ENCODE measurements at places on chromosomes 1 and 21. TPM values are rescaled to one million over a fixed set of nuclear protein-coding genes. Genes with fewer than 3 reads are reported as not detected.
A peak's percentile ranks its signal among the peaks of the same experiment; 100 is the strongest.

MEGF6 gene
- 0.88 TPM for total RNA-seq

LMOD1 gene
- 377 TPM for total RNA-seq

CELA3B gene
- total RNA-seq: not detected

BGLAP gene
- total RNA-seq: not detected

LRRC53 gene
- total RNA-seq: not detected

CLDN14 gene
- total RNA-seq: not detected

SHISA4 gene
- 6.0 TPM for total RNA-seq

RHOU gene
- 13.1 TPM for total RNA-seq

C8B gene
- total RNA-seq: not detected

FH gene
- 48.5 TPM for total RNA-seq

NDUFV3 gene
- total RNA-seq: 44.7 TPM

CELA2B gene
- not detected for total RNA-seq

GRCh38 chr1:226661965-226662364 lies 77.1 kb downstream of the ITPKB start:
- no peak for DNase-seq
- no peak overlapping the region for H3K27ac ChIP-seq
- no peaks in the 10 kb centered on the region for H3K27me3 ChIP-seq
- H3K4me3 ChIP-seq: no peak overlapping the region
- peaks cover 30% of the 10 kb centered on the region for H3K4me1 ChIP-seq

GRCh38 chr1:15243275-15244043 lies 3.6 kb upstream of the FHAD1 start:
- no peaks in the 10 kb centered on the region for H3K36me3 ChIP-seq
- no peaks in the 10 kb centered on the region for H3K27me3 ChIP-seq
- H3K27ac ChIP-seq: no peak overlapping the region
- H3K4me1 ChIP-seq: peaks cover 5% of the 10 kb centered on the region
- DNase-seq: no peak
- H3K4me3 ChIP-seq: no peak overlapping the region

- no peak overlapping the region for H3K27ac ChIP-seq
- no peaks in the 10 kb centered on the region for H3K4me1 ChIP-seq
- no peaks in the 10 kb centered on the region for H3K36me3 ChIP-seq
- H3K27me3 ChIP-seq: no peaks in the 10 kb centered on the region
- no peak for DNase-seq
These were observed 89.6 kb downstream of the C1orf94 start for GRCh38 chr1:34266127-34266951.

DNA sequence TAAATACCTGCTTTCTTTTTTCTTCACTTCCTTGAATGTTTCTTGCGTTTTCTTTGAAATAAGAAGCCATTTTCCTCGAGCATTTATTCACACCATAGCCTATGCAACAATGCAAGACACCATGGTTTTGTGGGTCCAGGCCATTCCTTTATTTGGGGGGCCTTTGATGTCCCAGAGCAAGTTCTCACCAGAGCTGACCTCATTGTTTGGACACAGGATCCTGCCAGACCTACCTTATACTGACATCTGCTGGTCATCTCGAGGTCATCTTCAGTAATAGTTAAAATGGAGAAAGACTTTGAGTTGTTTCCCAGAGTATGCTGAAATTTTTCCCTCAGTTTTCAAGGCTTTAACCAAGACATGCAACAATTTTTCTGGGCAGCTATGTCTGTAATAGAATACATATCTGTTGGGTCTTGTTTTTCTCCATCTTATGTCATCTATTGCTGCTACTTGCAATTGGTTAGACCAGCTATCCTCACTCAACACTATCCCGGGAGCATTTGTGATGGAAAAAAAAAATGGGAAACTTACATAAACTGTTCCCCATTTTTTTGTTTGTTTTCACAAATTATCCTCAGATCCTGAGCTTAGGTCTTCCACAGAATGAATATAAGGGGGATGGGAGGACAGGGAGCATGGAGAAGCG lies 34.0 kb upstream of the BACE2 start:
- no peak overlapping the region for H3K27ac ChIP-seq
- no peaks in the 10 kb centered on the region for H3K4me1 ChIP-seq
- H3K36me3 ChIP-seq: no peaks in the 10 kb centered on the region
- no peak for DNase-seq
- no peak overlapping the region for H3K4me3 ChIP-seq

DNA sequence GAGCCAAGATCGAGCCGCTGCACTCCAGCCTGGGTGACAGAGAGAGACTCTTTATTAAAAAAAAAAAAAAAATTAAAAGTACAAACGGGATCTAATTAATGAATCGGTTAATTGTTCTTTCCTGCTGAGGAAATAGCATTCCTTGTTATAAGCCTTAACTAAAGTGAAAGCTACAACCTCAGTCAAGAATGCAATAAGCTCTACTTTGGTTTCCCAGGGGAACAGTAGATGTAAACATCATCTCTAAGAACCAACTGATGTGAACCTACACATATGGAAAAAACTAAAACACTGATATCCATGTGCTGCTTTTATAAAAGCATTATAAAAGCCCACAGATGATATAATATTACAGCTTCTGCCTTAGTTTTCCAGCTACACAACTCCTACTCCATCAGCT lies 41.9 kb downstream of the LPGAT1 start:
- no peaks in the 10 kb centered on the region for H3K36me3 ChIP-seq
- DNase-seq: no peak
- H3K27me3 ChIP-seq: no peaks in the 10 kb centered on the region
- H3K4me1 ChIP-seq: no peaks in the 10 kb centered on the region

DNA sequence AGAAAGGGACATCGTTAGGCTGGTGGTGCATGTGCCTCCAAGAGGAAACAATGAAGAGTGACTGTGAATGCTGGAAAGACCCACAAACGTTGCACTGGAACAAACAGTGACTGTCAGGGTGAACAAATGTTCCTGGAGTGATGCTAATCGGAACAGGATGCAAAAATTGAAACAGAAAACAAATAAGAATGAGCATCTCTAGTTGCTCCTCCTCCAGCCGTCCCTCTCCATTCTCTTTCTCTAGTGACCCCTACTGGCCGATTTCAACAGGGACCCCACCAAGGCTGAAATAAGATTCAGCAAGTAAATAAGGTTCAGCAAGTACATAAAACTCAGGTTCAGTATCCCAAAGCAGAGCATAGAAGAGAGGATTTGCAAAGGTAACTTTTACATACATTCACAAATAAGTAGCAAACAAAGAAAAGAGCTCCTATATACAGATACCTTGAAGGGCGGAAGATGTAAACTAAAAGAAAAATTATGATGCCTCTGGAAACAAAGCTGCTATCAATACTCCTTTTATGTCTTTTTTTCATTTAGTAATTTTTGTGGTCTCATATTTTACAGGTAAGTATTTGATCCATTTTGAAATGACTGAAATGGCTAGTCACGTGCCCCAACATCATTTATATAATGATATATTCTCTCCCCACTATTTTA lies 836.1 kb upstream of the ADAMTS5 start:
- peak; percentile 26 for DNase-seq
- H3K4me1 ChIP-seq: peaks cover 6% of the 10 kb centered on the region
- no peak overlapping the region for H3K27ac ChIP-seq
- no peaks in the 10 kb centered on the region for H3K27me3 ChIP-seq
- H3K36me3 ChIP-seq: no peaks in the 10 kb centered on the region
- no peak overlapping the region for H3K4me3 ChIP-seq

DNA sequence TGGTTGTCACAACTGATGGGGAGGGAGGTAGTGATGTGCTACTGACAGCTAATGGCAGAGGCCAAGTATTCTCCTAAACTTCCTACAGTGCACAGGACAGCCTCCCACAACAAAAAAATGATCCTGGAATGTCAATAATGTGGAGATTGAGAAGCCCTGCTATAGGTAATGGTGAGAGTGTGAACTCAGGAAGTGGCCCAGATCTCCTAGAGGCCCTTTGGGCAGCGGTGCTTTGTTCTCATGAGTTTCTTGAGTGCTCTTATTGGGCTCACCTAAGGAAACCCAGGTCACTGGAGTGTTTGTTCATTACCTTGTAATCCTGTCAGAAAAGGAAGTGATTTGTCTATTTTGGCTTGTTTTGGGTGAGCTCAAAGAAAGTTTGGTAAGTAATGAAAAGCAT lies 5.9 kb downstream of the OTUD3 start:
- peaks cover 4% of the 10 kb centered on the region for H3K4me1 ChIP-seq
- no peaks in the 10 kb centered on the region for H3K27me3 ChIP-seq
- no peak overlapping the region for H3K27ac ChIP-seq
- no peaks in the 10 kb centered on the region for H3K36me3 ChIP-seq
- no peak overlapping the region for H3K4me3 ChIP-seq

GRCh38 chr1:217981430-217981829 lies 303.7 kb upstream of the RRP15 start:
- H3K27me3 ChIP-seq: no peaks in the 10 kb centered on the region
- H3K36me3 ChIP-seq: no peaks in the 10 kb centered on the region
- no peak overlapping the region for H3K4me3 ChIP-seq
- H3K4me1 ChIP-seq: no peaks in the 10 kb centered on the region
- H3K27ac ChIP-seq: no peak overlapping the region

GRCh38 chr1:228366866-228367741 lies 39.5 kb downstream of the TRIM11 start:
- peak; percentile 11 for DNase-seq
- no peaks in the 10 kb centered on the region for H3K4me1 ChIP-seq
- H3K27me3 ChIP-seq: no peaks in the 10 kb centered on the region
- no peak overlapping the region for H3K27ac ChIP-seq
- no peak overlapping the region for H3K4me3 ChIP-seq

DNA sequence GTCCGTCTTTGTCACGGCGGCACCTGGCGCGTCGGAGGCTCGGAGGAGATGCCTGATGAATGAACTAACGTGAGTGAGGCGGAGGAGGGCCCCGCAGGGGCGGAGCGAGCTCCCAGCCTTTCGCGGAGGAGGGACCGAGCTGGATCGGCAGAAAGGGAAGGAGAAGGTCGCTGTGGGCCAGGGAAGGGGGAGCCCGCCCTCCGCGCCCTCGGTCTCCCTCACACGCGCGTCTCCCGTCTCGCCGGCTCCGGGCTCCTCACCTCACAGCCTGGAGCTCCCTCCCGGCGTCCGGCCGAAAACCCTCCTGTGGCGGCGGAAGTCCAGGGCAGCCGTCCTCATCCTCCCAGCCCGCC lies 519 bp downstream of the ZNF496 start:
- H3K4me3 ChIP-seq: peak overlapping the region; percentile 87
- H3K27me3 ChIP-seq: no peaks in the 10 kb centered on the region
- DNase-seq: peak; percentile 84
- H3K4me1 ChIP-seq: peaks cover 9% of the 10 kb centered on the region
- H3K36me3 ChIP-seq: no peaks in the 10 kb centered on the region

DNA sequence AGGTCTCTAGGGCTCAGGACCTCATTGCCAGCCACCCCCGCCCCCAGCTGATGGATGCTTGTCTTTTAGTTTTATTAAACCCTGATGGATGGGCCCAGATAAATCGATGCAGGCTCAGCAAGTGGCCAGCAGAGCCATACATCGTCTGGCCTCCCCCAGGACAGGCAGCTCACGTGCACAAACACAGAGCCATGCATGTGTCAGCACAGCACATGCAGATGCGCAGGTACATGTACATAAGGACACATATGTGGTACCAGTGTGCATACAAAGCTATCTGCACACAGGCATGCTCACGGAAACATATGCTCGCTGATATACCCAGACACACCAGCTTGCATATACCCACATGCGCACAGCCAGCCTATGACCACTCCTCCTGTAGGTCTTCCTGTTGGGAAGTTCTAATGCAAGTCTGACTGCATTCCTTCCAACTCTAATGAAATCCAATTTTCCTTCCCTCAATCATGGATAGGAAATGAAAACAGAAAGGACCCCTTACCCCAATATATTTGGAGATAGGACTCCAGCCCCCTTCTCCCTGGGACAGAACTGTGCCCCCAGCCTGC lies 897 bp downstream of the COL16A1 start:
- no peaks in the 10 kb centered on the region for H3K27me3 ChIP-seq
- H3K4me1 ChIP-seq: peaks cover 21% of the 10 kb centered on the region
- no peaks in the 10 kb centered on the region for H3K36me3 ChIP-seq
- no peak for DNase-seq

DNA sequence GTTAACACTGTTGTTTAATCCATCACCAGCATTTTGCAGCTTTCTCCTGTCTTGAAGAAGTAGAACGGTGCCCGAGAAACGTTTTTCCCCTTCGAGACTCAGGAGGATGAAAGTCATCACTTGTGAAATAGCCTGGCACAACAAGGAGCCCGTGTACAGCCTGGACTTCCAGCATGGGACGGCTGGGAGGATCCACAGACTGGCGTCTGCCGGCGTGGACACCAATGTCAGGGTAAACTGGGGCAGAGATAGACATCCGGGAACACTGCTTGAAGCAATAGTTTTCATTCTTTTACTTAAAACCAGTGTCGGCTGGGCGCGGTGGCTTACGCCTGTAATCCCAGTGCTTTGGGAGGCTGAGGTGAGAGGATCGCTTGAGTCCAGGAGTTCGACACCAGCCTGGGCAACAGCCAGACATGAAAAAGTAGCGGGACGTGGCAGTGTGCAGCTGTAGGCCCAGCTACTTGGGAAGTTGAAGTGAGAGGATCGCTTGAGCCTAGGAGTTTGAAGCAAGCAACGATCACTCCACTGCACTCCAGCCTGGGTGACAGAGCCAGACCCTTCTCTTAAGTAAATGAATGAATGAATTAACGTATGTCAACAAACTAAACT lies 945 bp downstream of the CHAF1B start:
- DNase-seq: peak; percentile 19
- no peaks in the 10 kb centered on the region for H3K4me1 ChIP-seq
- peak overlapping the region; percentile 93 for H3K4me3 ChIP-seq
- H3K27ac ChIP-seq: peak overlapping the region; percentile 83
- H3K36me3 ChIP-seq: no peaks in the 10 kb centered on the region

Measured in uterus (tissue), 4 donors.